ENCODE measurements at places on chromosomes 2 and 18. TPM values are rescaled to one million over a fixed set of nuclear protein-coding genes. Genes with fewer than 3 reads are reported as not detected.

UGT1A8 gene
- not detected for total RNA-seq

SLC23A3 gene
- 7.7 TPM for total RNA-seq

RTP5 gene
- 0.58 TPM for total RNA-seq

SNORC gene
- 2.0 TPM for total RNA-seq

DNA sequence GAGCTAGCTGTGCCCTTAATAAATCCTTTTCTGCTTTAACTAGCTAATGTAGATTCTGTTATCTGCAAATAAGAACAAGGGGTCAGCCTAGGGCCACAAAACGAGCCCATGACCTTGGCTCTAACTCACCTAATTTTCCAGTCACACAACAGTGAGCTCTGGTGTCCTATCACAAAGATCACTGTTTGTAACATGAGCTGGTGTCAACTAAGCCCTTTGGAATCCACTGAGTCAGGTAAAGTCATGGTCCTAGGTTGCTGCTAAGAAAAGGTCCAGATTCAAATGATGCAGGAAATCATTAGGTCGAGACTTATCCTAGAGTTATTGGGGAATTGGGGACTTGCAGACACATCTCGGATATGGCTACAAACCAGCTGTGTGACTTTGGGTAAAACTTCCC, 49.9 kb downstream of the ST8SIA5 start:
- ATAC-seq, result no peak

DNA sequence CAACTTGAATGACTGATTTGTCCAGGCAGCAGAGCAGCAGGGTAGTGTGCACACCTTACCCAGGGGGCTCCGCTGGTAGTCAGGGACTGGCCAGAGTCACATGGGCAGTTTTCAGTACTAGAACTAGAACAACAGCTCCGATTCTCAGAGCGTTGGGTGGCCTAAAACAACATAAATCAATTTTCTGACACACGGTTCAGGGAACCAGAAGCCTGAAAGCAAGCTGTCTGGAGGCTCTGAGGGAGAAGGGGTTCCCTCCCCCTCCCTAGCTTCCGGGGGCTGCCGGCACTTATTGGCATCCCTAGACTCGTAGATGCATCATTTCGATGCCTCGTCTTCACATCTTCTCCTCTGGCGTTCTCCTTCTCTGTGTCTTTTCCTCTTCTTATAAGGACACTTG, 13.4 kb upstream of the ITGB6 start:
- ATAC-seq, result no peak

- ATAC-seq, result peak; percentile 91
These were observed 16.4 kb upstream of the NFU1 start for GRCh38 chr2:69453475-69454129.

- no peak for ATAC-seq
These were observed 73.2 kb downstream of the XDH start for GRCh38 chr2:31341351-31341750.

DNA sequence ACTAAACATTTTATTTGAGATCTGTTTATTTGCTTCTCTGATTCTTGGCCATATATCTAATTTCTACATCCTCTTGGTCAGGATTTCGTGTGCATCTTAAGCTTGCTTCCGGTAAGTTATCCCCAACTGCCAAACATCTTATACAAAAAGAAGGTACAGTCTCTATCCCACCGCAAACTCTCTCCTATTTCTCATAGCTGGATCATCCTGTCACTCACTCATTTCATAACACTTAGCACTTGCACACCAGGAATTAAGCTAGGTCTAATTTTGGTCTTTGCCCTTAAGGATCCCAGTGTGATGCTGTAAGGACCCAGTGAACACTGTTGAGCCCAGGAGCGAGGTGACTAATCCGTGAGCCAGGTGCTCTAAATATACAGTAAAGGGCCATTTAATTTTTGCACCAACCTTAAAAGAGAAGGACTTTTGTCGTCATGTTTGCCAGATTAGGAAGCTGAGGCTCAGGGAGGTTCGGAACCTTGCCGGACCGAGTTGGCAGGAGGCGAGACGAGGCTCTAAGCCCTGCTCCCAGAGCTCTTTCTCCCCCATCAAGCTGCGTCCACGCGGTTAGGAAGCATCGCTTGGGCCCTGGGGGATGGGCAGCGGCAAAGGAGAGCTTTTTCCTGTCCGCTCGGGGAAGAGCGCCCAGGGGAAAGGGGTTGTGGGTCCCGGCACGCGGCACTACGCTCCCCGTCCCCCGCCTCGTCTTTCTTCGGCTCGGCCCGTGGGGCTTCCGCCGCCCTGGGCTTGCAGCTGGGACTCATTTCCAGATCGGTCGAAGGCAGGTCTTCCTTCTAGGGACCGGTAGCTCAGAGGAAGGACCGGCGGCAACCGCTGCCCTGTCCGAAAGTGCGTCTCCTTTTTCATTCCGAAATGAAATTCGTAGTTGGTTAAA, 4.1 kb upstream of the ITPRIPL1 start:
- ATAC-seq, result peak; percentile 37

- no peak for ATAC-seq
These were observed 300.5 kb downstream of the INSIG2 start for GRCh38 chr2:118388771-118389170.
